Mucosa of gallbladder (tissue), 1 donor: ENCODE measurements at places on chromosomes 7 and 10. TPM values are rescaled to one million over a fixed set of nuclear protein-coding genes. Genes with fewer than 3 reads are reported as not detected.
A peak's percentile ranks its signal among the peaks of the same experiment; 100 is the strongest.

- DNase-seq = no peak
Observed at GRCh38 chr10:63718421-63718820, 197.2 kb downstream of the REEP3 start.

DNA sequence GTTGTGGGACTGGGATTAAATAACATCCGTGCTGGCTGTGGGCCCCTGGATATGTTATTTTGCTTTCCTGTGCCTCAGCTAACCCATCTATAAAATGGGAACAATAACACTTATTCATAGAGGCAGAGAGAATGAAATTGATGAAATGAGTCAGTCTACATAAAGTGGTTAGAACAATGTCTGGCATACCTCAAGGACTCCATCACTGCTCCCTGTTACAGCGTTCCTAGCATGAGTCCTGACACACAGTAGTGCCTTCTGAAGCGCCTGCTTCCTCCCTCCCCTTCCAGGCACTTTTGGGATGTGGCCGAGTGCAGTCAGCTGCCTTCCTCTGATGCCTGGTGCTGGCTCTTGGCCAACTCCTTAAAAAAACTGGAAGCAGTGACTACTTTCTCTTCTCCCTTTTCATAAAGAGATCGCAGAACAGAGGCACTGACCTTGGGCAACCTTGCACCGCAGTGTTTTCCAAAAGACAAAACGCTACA lies 108.4 kb upstream of the ZMIZ1 start:
- peak; percentile 72 for DNase-seq

DNA sequence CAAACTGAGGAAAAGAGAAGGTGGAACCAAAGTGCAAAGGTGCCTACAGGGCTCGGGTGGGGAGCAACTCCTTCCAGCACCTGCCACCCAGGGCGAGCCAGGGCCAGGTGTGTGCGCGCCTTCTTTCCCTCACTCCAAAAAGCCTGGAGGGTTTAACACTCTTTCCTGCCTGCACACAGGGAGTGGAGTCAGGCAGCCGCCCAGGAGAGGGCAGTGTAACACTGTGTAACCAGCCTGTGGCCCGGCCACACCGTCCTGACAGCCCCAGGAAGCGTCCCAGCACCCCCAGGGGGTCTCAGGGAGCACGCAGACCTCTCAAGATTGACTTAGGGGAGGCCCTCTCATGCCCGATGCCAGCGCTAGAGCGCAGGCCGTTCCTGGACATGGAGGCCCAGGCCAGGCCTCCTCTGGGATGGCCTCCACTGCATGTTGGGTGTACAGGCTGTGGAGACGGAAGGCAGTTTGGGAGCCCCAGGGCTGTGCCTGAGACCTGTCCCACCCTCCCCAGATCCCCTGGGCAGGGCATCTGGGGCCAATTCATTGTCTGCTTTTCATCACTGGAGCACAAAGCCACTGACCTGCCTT lies 13.4 kb downstream of the BRI3 start:
- DNase-seq = peak; percentile 33

- DNase-seq = no peak
Observed at GRCh38 chr10:15320522-15321203, 50.4 kb downstream of the FAM171A1 start.

DNA sequence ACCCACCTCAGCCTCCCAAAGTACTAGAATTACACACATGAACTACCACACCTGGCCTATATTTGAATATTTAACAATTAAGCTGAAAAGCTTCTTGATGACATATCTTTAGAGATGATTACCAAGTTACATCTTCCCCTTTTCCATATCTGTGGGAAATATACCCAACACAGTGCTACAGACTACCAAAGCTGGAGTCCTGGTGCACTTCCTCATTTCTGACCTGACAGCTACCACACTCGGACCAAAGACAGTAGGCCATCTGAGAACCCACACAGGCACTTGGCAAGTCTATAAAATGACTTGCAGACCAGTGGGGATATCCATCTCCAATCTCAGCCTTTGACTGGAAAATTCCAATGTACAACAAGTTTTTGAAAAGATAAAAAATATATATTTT lies 270.4 kb upstream of the KLF14 start:
- no peak for DNase-seq

- no peak for DNase-seq
Observed at GRCh38 chr7:152660021-152660420, 15.9 kb downstream of the XRCC2 start.

DNA sequence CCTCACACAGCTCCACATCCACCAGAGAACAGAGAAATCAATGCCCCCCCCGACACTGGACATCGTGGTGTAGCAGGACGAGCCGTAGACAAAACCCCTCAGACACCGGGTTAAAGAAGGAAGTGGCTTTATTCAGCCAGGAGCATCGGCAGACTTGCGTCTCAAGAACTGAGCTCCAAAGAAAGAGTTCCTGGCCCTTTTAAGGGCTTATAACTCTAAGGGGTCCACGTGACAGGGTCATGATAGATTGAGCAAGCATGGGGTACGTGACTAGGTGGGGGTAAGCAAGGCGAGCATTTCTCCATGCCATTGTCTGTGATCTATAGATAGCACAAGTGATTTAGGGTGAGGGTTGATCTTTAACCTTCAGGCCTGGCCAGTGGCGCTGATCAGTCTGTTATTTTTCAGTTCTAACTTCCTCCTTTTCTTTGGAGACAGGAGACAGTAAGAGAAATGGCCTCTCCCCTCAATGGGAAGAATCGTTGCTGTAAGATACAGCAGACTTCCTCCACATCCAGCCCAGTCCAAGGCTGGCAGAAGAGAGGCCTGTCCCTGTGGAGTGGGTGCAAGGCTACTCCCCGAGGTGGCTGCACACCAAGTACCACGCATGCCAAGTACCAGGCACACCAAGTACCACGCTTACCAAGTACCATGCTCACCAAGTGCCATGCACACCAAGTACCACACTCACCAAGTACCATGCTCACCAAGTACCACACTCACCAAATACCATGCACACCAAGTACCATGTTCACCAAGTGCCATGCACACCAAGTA lies 19.5 kb upstream of the PPP2R2D start:
- DNase-seq = no peak

GRCh38 chr7:159143780-159144757 lies 598 bp downstream of the VIPR2 start:
- no peak for DNase-seq

- DNase-seq = no peak
Observed at GRCh38 chr7:74006032-74006431, 21.9 kb upstream of the ELN start.

GRCh38 chr10:50426485-50426884 lies 175.2 kb upstream of the ASAH2 start:
- no peak for DNase-seq

DNA sequence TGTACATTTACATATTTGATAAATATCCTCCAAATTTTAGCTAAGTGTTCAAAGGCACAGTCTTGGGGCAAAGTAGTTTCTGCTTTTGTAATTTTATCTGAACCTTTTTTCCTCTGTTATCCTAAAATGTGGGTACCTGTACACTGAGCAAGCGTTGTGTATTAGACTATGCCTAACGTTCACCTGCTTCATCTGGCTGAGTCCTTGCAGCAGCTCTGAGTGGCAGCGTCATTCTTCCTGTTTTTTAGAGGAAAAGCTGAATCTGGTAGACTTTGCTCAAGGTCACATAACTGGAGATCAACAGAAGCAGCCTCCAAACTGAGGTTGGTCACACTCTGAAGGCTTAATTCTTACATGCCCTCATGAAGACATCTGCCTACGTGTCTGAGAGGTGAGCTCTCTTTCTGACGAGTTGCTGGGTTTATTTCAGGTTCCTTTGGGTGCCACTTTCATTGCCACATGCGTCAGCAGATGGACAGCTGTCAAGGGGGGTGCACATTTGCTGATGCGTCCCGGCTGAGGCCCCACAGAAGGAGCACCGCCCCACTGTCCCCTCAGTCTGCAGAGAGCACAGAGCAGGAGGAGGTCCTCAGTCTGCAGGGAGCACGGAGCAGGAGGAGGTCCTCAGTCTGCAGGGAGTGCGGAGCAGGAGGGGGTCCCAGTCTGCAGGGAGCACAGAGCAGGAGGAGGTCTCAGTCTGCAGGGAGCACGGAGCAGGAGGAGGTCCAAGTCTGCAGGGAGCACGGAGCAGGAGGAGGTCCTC lies 406.5 kb upstream of the SHH start:
- DNase-seq = no peak

GRCh38 chr7:16515785-16516685 lies 10.6 kb upstream of the LRRC72 start:
- no peak for DNase-seq

GRCh38 chr7:106463851-106464611 lies 179.2 kb upstream of the NAMPT start:
- DNase-seq = no peak

- DNase-seq = no peak
Observed at GRCh38 chr10:59336632-59337031, 25.7 kb downstream of the FAM13C start.

DNA sequence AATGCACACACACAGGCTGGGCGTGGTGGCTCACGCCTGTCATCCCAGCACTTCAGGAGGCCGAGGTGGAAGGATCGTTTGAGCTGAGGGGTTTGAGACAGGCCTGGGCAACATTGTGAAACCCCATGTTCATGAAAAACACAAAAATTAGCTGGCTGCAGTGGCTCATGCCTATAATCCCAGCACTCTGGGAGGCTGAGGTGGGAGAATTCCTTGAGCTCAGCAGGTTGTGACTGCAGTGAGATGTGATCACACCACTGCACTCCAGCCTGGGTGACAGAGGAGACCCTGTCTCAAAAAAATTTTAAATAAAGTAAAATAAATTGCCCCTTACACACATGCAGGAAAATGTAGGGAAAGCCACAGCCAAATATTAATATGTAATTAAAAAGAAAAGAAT lies 44.1 kb downstream of the RNF32 start:
- no peak for DNase-seq

- DNase-seq = no peak
Observed at GRCh38 chr7:16926861-16927260, 45.1 kb upstream of the AGR3 start.

DNA sequence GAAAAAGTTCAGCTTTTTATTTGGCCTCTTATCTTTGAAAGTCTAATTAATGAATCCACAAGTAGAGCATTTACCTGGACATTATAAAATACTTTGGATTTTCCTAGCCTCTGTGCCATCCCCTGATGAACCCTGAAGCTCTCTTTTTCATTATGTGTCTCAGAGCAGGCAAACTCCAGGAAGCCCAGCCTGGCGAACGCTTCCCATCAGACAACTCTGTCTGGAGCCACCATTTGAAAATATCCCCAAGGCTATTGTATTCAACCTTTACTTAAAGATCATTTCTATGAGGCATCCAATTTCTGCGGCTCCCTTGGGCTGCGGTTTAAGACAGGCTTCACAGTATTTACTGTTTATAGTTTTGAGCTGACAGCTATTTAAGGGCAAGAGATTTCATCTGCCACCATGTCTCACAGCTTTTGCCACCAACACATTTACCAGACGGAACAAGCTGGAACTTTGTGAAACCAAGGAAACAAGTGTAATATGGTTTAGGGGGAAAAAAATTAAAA lies 257.2 kb upstream of the GLI3 start:
- no peak for DNase-seq

DNA sequence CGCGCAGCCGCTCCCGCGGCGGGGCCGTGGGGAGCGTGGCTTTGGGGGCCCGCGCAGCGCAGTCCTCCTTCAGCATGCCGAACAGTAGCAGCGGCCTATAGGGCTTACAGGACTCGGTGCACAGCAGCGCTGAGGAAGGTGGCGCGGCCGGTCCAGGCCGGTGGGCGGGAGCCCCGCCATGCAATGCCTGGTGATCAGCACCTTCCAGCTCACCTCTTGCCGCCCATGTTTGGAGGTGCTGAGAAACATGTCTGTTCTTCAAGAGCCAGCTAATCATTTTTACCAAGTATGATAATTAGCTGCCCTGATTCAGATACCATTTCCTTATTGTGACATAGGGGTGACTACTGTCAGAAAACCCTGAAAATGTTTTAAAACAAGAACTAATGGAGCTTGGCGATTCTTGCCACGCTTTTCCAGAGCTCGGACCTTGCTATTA lies 33.5 kb upstream of the SFTPD start:
- no peak for DNase-seq

GRCh38 chr7:42686594-42687156 lies 225.2 kb downstream of the C7orf25 start:
- DNase-seq = no peak

DNA sequence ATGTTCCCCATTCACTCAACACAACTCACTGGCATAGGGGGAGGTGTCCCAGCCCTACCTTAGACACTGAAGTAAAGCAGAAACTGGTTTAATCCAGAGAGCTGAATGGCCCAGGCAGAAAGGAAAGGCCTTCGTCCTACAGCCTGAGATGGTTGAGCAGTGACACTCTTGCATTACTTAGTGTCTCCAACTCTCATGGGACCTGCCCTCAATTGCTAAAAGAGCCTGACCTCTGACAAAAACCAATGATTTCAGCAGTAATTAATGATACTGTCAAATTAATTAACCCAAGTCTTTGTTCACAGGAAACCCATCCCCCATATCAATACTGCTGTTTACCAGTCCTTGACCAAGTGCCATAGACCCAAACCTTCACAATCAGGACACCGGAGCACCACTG lies 48.6 kb downstream of the ICA1 start:
- DNase-seq = no peak

- no peak for DNase-seq
Observed at GRCh38 chr7:85829817-85830432, 643.1 kb upstream of the SEMA3D start.

DNA sequence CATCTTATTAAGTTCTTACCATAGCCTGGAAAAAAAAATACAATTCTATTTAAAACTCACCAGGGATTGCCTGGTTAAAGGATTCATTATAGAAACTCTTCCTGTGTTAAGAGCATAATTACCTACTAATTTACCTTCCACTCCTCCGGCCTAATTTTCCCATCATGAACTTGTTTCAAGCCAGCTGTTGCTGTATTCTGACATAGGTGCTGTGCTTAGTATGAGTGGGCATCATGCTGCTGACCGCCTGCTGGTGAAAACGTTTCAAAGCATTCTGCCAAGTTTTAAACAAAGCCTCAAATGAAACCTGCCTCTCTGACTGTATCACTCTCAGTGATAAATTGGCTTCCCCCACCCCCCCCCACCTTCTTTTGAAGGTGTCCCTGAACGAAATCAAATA lies 47.8 kb upstream of the KCNMA1 start:
- DNase-seq = no peak

DNA sequence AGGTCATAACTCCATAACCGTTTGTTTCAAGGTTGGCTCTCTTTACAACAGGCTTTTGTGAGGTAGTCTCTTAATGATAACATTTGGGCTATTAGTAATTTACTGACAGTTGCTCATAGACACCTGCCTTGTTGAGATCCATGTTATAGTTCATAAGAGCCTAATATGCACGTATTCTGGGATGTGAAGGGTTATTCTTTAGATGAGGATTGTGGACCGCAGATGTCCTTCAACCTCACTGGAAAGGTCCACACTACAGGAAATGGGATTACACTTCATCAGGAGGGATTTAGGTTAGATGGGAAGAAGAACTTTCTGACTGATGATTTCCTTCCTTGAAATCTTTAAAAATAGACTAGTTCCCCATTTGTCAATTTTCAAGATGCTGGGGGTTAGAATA lies 62.8 kb downstream of the SAMD9 start:
- DNase-seq = no peak

GRCh38 chr10:88336334-88336733 lies 246.8 kb downstream of the RNLS start:
- no peak for DNase-seq

ZNF488 gene
- total RNA-seq = 1.8 TPM

BMPER gene
- total RNA-seq = 5.0 TPM

LMOD2 gene
- not detected for total RNA-seq

OR2A1 gene
- not detected for total RNA-seq

DRGX gene
- not detected for total RNA-seq

CALHM1 gene
- not detected for total RNA-seq

ARL4A gene
- total RNA-seq = 19.1 TPM

TRIM4 gene
- 33.1 TPM for total RNA-seq

PRPS1L1 gene
- not detected for total RNA-seq

PKD2L1 gene
- not detected for total RNA-seq
